ENCODE measurements at places on chromosomes 5 and 9.

DNA sequence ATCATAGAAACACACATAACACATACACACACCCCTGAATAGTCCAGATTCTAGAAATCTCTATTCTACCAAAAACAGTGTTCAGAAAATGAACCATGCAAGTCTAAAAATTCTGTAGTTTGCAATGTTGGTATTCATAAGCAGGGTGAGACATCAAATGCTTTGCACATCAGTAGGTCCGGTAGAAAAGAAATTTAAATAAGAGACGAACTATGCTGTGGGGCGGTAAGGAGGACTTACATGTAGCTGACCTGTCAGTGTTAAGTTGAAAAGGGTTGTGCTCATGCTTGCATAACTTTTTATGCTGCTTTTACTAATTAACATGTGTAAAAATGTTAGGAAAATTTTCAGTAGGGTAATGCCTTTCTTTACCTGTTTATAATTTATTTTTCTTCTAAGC lies 409.1 kb downstream of the KIAA0825 start:
- DNase-seq, result no peak

DNA sequence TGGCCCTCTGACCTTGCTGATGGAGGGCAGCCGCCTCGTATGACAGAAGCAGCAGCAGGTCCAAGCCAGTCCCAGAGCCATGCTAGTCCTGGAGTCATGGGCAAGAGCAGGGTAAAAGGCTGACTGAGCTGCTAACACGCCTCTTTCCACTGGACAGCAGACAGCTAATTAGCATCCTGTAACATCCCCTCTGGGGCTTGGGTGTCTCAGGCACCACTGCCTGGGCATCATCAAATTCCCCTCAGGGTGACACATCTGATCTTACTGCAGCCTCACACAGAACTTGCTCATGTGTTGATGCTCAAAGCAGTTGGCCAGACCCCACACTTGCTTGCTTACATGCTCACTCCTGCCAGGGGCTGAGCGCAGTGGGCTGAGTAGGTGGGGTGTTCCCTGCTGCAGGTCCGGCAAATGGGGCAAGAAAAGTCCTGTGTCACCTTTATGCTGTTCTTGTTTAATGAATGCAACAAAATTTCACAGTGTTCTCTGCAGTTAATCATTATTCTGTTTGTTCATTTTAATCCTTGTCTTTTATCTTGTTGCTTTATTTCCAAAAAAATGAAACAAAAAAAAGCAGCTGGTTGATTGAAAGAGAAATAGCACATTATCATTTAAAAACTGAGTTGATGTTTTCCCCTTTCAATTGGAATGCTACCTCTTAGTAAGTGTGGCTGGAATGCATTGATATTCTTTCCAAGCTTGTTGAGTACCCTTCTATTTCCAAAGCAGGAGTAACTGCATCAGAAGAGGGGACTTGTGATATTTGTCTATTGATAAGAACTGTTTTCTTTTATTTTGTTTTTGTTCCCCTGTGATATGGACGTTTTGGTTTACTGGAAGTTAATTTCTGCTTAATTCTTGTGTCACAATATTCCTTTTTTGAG lies 254.1 kb downstream of the CDH18 start:
- no peak for DNase-seq

- peak; percentile 61 for DNase-seq
Measured at GRCh38 chr5:88884608-88884877, 1.6 kb upstream of the MEF2C start.

DNA sequence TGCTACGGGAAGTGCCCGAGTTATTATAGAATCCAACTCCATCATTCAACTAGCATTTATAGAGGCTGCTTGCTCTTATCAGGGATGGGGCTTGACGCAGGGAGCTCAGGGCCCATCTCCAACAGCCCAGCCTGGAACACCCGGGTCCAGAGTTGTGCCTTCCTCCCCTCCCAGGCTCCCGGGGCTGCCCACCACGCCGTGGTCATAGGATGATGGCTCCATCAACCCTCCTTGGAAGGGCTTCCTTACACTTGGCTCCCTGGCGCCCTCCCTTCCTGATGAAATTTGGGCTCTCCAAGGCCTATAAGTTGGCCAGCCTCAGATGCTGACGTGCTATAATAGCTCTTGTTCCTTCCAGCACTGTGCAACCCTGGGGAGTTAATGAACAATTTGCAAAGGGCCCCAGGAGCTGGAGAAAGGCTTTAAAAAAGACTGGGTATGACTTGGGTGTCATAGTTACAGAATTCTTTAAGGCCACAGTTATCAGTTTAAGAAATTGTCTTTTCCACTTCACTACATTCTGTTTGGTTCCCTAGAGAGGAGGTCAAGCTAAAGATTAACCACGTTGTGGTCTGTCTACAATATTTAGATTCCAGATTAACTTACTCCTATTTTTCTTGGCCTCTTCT lies 42.5 kb upstream of the GADD45G start:
- DNase-seq, result no peak

GRCh38 chr5:103514371-103514770 lies 48.2 kb downstream of the NUDT12 start:
- no peak for DNase-seq

DNA sequence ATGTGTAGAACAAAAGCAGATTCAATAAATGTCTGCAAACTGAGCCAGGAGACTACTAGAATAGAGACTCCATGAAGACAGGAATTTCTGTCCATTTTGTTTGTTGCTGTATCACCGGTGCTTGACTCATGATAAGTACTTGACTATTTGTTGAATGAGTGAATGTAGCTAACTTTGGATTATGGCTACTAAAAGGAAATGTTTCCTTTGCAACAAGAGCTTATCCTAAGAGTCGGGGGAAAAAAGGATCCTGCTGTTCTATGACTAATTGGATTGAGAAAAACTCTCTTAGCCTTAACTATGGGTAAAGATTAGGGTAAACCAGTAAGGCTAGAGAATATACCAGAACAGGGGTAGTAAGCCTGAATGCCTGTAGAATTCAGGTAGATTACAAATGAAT lies 3.5 kb downstream of the PAIP1 start:
- no peak for DNase-seq

DNA sequence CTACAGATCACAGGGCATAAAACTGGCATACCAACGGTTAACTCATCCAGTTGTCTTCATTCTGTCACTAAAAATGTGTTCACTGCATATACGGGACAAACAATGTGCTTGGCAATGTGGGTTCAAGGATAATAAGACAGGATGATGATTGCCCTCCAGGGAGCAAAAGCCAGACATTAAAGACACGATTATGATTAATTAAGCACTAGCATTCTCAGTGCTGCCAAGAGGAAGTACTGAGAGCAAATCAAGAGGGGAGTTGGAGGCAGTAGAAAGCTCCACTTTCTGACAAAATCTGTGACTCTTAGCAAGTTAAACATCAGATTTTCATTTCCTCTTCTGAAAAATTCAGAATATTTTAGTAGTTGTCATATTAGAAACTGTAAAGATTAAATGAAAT lies 9.0 kb upstream of the IFNA8 start:
- DNase-seq, result no peak

DNA sequence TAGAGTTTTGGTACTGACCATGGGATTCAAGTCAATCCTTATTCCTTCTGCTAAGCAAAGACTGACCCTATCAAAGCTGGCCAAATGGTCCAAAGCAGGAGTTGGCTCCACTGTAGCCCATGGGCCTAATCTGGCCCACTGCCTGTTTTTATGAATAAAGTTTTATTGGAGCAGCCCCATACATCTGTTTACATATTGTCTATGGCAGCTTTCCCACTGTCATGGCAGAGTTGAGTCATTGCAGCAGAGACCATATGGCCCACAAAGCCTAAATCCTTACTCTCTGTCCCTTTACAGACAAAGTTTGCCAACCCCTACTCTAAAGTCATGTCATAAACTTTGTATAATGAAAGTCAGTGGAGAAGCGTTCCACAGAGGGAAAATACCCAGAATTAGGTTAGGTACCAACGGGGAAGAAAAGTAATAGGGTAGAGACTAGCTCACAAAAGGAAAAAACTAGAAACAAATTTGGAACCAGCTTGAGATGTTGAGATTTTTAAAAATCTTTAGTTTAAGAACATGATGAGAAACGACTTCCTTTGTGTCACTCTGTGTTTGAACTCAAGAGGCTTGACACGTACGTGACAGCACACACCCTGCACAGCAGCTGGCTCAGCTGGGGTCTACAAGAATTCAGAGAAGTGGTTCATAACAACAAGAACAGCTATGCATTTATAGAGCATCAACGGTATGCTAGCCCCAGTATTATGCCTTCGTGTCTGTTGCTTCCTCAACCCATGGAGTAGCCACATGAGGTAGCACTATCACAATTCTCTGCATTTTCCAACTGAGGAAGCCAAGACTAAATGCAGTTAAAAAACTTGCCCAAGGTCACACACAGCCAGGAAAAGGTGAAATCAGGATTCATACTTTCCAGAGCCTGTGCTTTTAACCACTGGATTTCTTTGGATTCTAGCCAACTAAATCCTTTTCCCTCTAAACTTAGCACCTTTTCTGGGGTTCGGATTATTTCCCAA lies 198.9 kb upstream of the WWC1 start:
- DNase-seq, result no peak

GRCh38 chr5:157046041-157046440 lies 12.9 kb downstream of the HAVCR1 start:
- DNase-seq, result no peak

GRCh38 chr5:126430631-126431030 lies 7.4 kb downstream of the GRAMD2B start:
- no peak for DNase-seq

- DNase-seq, result no peak
Measured at GRCh38 chr5:78696637-78697036, 48.1 kb upstream of the LHFPL2 start.

- DNase-seq, result peak; percentile 31
Measured at GRCh38 chr5:82349652-82350051, 71.5 kb upstream of the RPS23 start.

- no peak for DNase-seq
Measured at GRCh38 chr5:143676802-143677201, 135.2 kb upstream of the HMHB1 start.

- no peak for DNase-seq
Measured at GRCh38 chr5:6788956-6789649, 75.9 kb downstream of the TENT4A start.

- no peak for DNase-seq
Measured at GRCh38 chr5:23389291-23390101, 117.9 kb upstream of the PRDM9 start.
